ENCODE measurements at places on chromosomes 7 and 10.

- no peak for DNase-seq
These were observed 225.3 kb upstream of the POT1 start for GRCh38 chr7:125154930-125155329.

- no peak for DNase-seq
These were observed 150.3 kb upstream of the HABP2 start for GRCh38 chr10:113402602-113403001.

- no peak for DNase-seq
These were observed 17.5 kb downstream of the RP9 start for GRCh38 chr7:33091641-33092191.

DNA sequence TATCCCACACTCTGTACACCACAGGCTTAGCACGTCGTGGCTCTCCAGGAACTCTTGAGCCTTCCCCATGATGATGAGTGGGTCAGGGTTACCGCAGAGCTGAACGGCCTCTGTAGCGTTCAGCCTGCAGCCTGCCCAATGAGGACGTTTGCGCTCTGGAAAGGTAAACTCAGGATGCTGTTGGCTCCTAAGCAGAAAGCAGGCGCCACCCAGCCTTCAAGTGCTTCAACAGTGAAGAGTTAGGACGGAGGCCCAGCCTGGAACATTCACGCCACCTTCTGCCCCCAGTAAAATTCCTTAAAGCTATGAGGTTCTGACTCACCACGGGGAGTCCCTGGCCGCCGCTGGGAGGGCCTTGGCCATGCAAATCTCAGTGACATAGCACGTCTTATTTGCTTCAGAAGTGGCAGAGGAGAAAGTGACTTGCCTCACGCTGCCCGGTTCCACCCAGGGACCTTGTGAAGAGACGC lies 161.5 kb upstream of the SH2B2 start:
- DNase-seq: no peak

DNA sequence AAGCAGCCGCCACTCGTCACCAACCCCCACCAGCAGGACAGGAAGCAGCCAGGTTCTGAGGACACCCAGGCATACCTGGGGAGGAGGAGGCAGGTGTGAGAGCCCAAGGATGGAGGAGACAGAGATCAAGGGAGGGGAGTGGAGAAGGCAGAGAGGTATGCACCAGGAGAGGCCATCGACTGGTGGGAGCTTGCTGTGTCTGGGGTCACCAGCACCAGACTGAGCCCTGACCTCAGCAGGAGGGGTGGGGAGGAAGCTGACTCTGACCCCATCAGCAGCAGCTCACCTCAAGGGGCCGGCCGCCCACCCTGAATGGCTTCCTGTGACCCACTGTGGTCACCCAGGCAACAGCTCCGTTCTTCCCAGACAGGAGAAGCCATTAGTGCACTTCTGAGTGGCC lies 7.8 kb downstream of the VIPR2 start:
- DNase-seq: no peak

GRCh38 chr7:139702313-139702731 lies 75.5 kb downstream of the HIPK2 start:
- DNase-seq: no peak

DNA sequence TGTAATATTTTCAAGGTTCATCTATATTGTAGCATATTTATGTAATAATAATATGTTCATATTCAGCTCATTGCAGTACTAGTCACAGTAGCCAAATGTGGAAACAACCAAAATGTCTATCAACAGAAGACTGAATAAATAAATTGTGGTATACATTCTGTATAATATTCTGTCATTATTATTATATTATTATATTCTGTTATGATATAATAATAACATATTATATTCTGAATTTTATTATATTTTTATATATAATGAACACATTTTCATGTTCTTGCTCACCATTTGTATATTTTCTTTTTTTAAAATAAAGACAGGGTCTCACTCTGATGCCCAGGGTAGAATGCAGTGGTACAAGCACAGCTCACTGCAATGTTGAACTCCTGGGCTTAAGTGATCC lies 91.2 kb upstream of the STARD3NL start:
- no peak for DNase-seq

GRCh38 chr7:4233146-4233545 lies 448.9 kb upstream of the FOXK1 start:
- DNase-seq: no peak

- no peak for DNase-seq
These were observed 206.8 kb downstream of the SKIDA1 start for GRCh38 chr10:21318540-21319167.

DNA sequence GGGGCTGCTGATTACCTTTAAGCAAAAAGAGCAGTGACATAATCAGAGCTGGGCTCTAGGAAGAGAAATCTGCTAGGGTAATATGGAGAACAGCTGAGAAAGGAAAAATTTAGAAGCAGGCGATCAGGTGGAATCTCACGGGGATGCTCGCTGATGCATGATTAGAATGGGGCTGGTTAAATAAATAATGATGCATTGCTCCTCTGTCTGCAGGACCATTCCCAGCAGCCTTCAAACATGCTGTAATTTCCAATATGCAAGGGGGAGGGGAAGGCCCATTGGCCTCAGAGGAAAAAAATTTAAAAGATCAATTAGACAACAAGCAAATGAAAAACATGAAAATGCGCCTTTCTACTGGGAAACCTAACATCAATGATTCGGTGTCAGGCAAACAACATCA lies 65.6 kb upstream of the C10orf90 start:
- no peak for DNase-seq

DNA sequence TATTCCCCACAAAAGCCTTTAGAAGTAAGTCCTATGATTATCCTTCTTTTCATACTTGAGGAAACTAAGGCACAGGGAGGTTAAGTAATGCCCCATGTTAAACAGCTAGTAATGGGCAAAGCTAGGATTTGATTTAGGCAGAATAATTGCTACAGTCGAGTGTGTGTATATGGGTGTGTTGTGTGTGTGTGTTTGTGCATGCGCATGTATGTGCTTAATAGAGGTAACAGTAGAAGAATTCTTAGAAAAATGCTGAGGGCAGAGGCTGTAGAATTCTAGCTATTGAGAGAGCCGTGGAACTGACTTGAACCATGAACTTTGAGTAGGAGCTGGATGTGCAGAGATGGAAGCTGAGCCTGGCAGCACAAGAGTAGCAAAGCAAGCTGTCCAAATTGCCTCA lies 131.3 kb upstream of the WNT16 start:
- no peak for DNase-seq

- DNase-seq: no peak
These were observed 89.3 kb upstream of the PITRM1 start for GRCh38 chr10:3261921-3262320.

GRCh38 chr10:132743925-132744490 lies 41.9 kb downstream of the NKX6-2 start:
- no peak for DNase-seq

DNA sequence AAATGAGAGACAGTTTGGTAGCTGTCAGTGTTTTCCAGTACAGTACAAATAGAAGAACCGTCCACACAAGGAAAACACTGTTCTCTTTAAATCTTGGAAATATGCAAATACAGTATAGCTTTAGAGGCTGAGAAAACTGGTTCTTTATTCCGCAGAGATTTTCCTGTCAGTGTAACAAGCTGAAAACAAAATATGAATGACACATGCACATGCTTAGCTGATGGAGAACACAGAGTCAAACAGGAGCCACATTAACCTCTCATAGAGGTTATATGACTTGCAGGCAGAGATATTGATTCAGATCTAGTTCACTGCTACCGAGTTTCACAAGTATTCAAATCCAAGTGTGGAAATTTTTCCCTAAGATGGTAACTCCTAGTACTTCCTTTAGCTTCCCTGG lies 135.2 kb upstream of the C1QL3 start:
- DNase-seq: no peak

DNA sequence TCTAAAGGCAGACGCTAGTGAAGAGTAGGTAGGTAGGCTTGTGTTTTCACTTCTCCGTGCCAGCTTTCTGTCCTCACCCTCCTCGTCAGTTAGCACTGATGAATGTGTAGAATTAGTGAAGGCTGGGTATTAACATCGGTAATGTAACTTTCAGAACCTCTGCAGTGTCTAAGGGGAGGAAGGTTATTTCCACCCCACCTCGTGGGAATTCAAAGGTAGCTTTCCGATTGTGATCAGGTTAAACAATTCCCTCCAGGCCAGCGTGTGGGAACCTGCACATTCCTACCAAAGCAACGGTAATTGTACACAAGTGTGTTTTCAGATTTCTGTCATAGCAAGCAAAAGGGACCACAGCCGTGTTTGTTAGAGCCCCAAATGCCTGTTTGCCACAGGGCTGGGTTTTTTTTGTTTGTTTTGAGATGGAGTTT lies 405.0 kb upstream of the GALNT17 start:
- no peak for DNase-seq

- no peak for DNase-seq
These were observed 22.0 kb upstream of the SLC35G1 start for GRCh38 chr10:93871671-93872204.

- DNase-seq: no peak
These were observed 159.6 kb downstream of the SLC16A9 start for GRCh38 chr10:59550061-59550460.

GRCh38 chr7:372546-372931 lies 82.6 kb downstream of the FOXL3 start:
- no peak for DNase-seq

DNA sequence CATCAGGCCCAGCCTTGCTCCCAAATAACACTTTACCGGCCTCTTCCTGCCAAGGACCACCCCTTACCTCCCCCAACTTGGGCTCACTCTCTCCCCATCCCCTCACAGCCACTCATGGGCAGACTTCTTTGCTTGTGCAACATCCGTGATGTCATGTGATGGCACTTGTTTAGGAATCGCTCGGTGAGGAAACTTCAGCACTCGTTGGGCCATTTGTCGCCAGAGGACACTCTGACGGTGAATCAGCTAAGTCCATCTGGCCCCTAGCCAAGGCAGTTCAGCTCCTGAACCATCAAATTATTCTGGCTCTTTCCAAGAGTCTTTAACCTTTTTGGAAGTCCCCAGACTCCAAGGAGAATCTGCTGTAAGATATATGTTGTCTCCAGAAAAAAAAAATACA lies 19.2 kb downstream of the BTBD16 start:
- DNase-seq: no peak

GRCh38 chr7:27064159-27064558 lies 31.6 kb downstream of the HOXA1 start:
- no peak for DNase-seq

GRCh38 chr10:2280713-2281300 lies 543.5 kb upstream of the ADARB2 start:
- no peak for DNase-seq

DNA sequence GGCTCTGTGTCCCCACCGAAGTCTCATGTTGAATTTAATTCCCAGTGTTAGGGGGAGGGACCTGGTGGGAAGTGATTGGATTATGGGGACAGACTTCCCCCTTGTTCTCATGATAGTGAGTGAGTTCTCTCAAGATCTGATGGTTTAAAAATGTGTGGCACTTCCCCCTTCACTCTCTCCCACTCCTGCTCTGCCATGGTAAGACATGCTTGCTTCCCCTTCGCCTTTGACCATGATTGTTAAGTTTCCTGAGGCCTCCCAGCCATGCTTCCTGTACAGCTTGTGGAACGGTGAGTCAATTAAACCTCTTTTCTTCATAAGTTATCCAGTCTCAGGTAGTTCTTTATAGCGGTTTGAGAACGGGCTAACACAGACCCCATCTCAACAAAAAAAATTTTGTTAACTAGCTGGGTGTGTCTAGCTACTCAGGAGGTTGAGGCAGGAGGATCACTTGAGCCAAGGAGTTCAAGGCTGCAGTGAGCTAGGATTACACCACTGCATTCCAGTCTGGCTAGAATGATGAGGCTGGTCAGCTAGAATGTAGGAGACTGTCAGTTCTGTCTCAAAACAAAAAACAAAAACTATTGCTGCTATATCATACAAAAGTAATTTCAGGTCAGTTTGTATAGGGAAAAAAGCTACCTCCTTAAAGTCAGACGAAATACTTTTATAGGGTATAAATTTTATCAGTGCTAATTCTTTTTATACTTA lies 57.7 kb downstream of the ATAD1 start:
- DNase-seq: no peak

DNA sequence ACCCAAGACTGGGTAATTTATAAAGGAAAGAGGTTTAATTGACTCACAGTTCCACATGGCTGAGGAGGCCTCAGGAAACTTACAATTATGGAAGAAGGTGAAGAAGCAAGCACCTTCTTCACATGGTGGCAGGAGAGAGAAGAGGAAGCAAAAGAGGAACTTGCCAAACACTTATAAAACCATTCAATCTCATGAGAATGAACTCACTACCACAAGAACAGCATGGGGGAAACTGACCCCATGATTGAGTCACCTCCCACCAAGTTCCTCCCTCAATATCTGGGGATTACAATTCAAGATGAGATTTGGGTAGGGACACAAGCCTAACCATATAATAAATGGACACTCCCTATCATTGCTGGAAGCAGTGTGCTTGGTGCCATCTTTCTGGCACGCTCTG lies 506.3 kb downstream of the CALN1 start:
- no peak for DNase-seq

GRCh38 chr7:99001482-99002147 lies 123.3 kb downstream of the TRRAP start:
- no peak for DNase-seq

- no peak for DNase-seq
These were observed 2.7 kb downstream of the CDCA7L start for GRCh38 chr7:21942955-21943354.

DNA sequence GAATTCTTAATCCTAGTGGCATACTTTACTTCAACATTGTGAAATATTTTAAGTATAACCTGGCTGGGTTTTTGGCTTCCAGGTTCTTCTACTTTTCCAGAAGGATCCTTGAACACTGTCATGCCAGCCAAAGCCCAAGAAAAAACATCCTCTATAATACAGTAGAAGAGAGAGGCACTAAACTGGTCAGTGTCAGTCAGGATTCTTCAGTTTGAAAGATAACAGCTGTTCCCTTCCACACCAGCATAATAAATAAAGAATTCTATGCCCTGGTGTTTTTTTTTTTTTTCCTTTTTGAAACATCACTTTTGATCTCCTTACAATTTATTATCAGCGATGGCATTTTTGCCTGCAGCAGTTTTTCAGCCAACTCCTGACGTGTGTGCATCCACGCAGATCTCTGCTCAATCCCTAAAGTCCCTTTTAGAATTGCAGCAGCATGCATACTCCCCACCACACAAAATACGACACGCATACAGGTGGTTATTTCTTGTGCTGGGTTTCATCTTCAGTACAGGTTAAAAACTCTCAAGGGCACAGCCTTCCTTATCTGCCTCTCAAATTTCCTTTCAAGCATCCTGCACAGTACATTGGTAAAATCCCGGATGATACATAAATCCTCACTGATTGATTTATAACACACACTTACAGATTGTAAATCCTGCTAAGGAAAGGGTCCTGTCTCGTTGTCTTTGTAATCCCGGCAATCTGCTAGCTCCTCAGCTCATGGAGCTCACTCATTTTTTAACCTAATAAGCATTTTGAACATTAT lies 100.2 kb downstream of the TPK1 start:
- no peak for DNase-seq

Data from stimulated activated CD8-positive, alpha-beta memory T cell treated with anti-CD3 and anti-CD28 coated beads, Interleukin-7, amount 100 ng/mL, for 1 hour (primary cell).